ENCODE measurements at places on chromosomes 4 and X.

DNA sequence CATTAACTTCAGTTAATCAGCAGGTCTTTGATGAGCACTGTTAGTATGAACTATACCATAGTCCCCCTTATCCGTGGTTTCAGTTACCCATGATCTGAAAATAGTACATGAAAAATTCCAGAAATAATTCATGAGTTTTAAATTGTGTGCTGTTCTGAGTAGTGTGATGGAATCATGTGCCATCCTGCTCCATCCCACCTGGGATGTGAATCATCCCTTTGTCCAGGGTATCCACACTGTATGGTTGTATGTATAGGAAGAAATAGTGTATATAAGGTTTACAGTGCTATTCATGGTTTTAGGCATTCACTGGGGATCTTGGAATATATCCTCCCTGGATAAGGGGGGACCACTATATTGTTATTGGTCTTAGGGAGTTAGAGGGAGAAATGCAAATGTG, 24.5 kb downstream of the ARHGAP10 start:
- no peak for DNase-seq

DNA sequence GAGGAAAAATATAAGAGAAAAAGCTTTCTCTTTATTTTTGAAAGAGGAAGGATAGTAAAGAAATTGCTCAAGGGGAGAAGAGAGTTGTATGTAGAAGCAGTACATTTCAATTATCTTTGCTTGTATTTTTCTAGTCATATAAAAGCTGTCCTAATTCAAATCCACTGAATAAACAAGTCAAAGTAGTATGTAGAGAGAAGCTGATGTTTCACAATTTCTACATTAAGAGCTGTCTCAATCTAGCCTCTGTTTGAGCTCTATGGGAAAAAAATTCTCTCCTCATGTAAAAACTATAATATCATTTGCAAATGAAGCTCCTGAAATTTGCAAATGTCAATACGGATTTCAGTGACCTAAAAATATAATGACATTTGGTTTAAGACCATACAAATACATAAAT, 52.6 kb downstream of the CHM start:
- DNase-seq = no peak

- DNase-seq = peak; percentile 27
These were observed 5.1 kb upstream of the GABRQ start for GRCh38 chrX:152632445-152633097.

DNA sequence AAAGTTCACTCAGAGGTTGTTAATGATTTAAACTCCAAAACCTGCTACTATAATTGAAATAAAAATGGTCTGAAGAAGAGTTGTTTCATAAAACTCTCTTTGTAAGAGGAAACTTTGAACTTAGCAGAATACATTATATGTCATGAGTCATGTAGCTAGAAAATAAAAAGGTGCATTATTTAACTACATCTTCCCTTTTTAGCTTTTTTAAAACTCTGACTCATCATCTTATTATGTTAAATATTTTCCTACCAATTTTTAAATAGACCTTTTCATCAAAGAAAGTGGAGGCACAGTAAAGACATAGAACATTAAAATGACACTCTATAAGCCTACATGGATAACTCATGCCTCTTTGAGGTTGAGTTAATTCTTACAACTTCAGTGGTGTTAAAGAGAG, 1.2 kb upstream of the ZNF827 start:
- DNase-seq = peak; percentile 71

DNA sequence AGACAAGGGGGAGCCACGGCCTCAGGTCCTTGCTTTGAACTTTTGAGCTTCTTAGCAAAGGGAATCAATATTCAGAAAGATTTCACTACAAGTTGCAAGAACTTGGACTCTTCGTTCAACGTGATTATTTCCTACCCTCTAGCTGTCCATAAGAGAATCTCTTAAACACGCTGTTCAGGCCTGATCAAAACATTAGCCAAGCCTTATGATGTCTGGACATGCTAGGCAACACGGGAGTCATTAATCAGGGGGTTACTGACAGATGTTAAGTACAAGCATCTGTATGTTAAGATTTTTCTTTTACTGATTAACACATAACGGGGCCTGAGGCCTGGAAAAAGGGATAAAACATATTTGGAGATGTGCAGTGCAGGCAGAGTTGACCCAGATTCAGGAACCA, 138.9 kb upstream of the IL1RAPL2 start:
- DNase-seq = no peak

DNA sequence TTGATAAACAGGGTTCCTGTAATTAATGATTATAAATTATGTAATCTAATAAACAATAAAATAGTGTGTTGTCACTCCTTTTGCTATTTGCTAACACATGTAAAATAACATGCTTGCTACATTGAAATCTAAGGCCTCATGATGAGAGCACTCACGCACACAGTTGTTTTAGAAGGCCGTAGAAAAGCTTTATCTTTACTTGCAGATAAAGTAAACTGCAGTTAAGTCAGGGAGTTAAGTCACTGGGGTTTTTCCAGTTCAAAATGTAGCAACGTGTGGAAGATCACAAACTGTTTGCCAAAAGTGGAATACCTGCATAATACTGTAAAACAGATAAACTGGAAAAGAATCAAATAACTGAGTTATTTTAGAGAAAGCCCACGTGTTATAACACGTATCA, 187.3 kb upstream of the PACRGL start:
- DNase-seq = no peak

GRCh38 chrX:138859421-138859820, 147.9 kb upstream of the FGF13 start:
- peak; percentile 11 for DNase-seq

GRCh38 chr4:71380788-71381187, 42.0 kb downstream of the SLC4A4 start:
- peak; percentile 56 for DNase-seq

DNA sequence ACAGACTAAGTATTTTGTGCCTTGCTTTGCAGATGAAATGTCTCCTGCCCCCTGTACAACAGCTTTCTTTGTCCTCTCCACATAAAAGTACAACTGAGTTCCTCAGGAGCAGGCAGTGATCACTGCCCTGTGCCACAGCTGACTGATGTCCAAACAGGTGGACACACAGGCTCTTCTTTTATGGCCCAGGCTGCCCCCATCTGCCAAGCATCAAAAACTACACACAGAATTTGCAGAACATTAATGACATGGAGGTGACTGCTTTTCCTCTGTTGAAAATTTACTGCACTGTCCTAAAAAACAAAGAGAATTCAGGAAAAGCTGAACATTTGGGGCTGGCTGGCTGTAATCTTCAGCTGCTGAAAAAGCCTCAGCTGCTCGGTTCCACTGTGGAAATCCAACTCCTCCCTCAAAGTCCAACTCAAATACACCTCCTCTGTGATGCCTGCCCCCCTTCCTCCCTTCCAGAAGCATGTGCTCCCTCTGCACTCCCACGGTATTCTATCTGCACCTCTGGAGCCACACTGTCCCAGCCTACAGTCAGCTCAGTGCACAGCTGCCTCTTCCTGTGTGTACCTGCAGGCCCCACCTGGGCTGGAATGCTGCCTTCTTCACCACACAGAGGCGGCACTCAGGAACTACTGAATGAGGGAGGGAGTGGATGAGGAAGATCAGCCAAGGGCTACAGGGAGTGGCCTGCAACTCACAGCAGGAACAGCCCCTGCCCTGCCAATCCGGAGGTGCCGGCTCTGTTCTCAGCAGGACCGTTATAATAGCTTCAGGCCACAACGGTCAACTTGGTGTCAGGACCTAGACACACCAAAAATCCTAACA, 10.3 kb downstream of the AFAP1 start:
- no peak for DNase-seq

GRCh38 chr4:147991543-147992283, 259.8 kb downstream of the ARHGAP10 start:
- DNase-seq = no peak
